ENCODE measurements at places on chromosomes 4 and X.

DNA sequence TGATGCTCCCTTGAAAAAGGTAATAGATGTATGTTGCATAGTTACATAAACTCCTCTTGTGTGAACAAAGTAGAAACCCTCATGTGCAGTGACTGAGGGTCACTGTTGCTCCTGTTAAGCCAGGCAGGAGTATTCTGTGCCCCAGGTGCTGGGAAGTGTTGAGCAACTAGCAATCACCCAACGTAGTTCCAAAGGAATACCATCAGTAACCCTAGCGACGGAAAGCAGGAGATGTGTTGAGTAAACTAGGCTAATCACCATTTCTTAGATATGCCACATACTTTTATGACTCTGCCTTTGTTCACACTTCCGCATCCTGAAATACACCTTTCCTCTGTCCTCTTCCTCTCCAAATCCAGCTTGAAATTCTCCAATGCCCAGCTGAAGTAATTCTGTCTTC, 50.9 kb upstream of the TAB3 start:
- no peak for DNase-seq

DNA sequence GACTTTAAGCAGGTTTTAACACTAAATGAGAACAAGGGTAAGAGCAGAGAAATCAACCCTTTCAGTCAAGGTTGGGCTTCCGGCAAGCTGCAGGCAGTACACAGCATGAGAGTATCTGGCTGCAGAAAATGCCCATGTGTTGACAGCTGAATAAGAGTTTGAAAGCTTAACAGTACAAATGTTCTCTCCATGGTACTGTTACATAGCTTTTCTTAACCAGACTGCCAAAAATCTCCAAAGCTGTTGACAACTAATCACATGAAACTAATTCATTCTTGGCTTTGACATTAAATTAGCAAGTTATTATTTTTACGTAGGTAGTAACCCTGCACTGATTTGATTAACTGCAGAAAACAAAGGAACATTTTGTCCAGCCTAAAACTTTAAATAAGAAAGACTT, 153.5 kb downstream of the SLC10A7 start:
- no peak for DNase-seq

DNA sequence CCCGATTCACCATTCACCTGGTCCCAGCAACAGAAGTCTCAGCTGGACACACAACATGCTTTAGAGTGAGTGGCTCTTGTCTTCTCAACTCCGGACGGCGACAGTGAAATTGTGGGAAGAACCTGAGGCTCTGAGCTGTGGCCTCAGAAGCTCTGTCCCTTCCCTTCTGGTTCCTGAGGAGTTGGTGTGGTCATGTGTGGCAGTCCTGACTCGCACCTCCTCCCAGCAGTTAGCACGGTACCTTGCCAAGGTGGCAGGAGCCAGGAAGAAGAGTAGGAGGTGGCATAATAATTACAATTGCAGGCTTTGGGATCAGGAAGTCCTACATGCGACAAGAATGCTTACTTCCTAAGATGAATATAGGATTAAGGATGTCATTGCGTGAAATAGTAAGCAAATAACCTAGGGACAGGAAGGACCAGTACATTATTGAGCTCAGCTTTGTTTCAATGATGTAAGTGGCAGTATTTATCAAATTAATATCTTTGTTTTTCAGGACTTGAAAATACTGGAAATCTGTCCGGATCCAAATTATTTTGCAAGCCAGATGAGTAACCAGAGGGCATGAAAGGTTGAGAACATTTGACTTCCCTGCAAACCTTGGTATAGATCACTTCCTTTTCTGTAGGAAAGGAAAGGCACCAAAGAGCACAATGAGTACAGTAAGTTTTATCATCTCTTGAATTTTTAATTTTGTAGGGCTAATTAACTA, 21.1 kb downstream of the RNF4 start:
- DNase-seq, result peak; percentile 42

DNA sequence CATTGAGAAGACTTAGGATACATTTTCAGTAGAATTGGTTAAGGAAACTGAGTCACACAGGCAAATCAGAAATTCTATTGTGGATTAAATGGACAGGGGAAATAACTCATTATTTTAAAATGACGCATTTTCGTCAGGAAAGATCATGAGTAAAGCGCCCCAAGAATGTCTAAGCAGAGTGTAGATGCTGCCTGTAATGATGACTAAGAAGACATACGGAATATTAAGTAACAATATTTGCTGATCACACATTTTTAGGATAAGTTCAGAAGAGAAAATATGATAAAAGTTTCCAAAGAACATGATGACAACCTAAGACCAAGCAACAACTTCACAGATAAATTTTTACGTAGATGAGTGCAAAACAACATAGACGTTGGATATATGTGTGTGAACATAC, 596.3 kb upstream of the TENM3 start:
- peak; percentile 87 for DNase-seq

DNA sequence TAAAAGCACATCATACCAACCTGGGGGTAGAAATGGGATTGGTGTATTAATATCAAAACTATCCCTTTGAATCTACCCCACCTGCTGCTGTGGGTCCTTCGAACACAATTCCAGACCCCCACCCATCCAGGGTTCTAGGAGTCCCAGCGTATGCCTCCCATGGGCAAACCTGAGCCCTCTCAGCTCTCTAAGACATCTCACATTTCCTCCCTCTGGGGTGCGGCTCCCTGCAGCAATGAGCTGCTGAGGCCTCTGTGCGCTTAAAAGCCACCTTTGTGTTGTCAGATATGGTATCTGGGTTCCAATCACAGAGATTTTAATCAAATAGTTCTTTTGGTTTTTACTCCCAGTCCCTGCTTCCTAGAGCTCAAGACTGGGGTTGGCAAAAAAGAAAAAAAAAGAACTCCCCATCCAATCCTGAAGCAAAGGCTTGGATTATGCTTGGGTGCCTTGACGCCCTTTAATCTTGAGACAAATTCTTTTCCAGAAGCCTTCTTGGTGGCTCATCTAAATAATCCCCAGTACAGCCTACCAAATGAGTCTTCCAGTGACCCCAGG, 37.5 kb upstream of the NOCT start:
- no peak for DNase-seq

DNA sequence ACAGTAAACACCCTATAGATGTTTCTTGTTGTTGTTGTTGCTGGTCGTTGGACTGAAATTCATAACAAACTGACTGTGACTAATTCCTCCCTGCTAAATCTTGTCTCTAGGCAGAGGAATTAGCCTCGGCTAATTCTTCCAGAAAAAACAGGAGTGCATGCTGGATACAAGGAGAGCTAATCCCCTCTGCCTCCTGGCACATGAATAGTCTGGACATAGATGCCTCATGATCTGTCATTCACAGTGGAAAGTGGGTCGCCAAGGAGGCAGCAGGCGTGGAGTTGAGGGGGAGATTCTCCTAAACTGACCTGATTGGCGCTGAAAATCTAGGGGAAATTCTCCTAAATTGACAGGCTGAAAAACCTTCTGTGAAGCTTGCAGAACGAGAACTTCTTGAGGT, 220.1 kb downstream of the DCTD start:
- DNase-seq, result no peak

DNA sequence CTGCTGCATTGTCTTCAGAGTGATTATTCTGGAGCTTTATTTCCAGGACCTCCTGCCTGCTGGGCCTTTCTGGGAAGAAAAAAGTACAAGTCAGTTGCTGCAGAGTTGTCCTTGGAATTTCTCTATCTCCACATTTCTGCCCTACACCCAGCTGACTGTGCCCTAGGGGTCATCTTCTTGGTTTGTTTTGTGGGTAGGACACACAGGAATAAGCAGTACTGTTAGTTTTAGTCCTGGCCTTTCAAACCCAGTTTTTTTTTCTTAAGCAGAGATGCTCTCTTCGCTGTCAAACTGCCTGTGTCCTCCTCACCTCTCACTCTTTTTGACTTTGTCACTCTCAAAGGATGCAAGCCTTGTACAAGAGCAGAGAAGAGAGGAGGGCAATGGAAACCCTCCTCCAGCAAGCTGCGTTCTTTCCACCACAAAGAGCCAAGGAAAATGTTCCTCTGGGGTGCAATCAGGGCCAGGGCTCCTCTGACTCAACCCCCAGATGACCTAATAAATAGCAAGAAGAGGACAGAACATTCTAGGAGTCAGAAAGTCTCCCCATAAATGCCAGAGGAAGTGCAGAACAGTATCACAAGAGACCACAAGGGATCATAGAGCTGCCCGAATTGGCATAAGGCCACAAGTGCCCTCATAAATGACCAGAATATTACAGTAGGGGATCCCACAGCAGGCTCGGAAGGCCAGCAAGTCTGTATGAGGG, 186.2 kb downstream of the RCHY1 start:
- no peak for DNase-seq

GRCh38 chr4:104330125-104330905, 164.4 kb downstream of the CXXC4 start:
- no peak for DNase-seq

GRCh38 chr4:120842031-120842430, 80.5 kb downstream of the PRDM5 start:
- DNase-seq, result peak; percentile 80

- no peak for DNase-seq
Observed at GRCh38 chr4:101074326-101074725, 273.0 kb downstream of the PPP3CA start.

- no peak for DNase-seq
Observed at GRCh38 chr4:40808926-40809457, 59.2 kb downstream of the NSUN7 start.

- DNase-seq, result peak; percentile 92
Observed at GRCh38 chr4:74531963-74532794, 87.2 kb downstream of the AREG start.

DNA sequence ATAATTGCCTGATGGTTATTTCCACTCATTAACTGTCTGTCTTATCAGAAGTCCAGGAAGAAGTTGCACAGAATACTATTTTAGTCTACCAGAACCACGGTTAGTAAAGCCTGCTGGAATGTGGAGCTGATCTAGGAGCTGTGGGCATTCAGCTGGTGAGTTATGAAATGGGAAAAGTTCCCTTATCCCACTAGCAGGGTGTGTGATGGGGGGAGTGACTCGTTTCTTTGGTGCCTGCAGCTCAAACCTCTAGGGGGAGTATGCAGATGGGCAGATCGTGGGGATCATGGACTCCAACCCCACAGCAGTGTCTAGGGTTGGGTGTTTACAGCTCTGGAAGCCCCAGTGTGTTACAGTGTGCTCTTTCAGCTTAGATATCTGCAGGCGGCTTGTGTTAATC, 305.7 kb upstream of the BOD1L1 start:
- peak; percentile 67 for DNase-seq

- DNase-seq, result no peak
Observed at GRCh38 chr4:78100060-78100459, 42.9 kb downstream of the FRAS1 start.

DNA sequence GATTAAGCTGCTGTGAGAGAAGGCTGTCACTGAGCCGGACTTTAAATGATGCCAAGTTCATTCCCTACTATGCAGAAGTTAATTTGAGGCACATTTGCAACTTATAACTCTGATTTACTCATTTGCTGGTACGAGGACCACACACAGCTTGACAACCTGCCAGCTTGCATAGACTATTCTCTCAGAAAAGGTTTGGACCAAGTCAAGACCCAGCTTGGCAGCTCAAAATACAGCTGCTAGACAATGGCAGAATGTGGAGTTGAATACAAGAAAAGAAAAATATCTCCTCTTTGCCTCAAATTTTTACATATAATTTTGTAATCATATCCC, 338.9 kb downstream of the DHX15 start:
- no peak for DNase-seq

DNA sequence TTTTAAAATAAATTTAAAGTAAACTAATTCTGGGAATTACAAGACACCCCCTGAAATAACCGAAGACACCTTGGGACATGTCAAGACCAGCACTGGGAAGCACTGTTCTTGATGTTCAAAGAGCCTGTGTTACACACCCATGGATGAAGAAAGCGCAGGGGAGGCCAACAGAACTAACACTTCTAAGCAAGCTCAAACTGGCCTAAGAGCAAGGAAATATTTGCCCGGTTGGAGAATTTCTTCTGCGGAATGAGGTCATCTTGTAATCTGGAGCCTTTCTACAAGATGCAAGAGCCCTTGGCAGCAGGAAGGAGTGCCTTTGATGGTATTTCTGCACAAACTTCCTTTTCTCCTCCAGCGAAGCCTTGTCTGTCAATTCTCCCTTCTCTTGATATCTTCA, 9.3 kb upstream of the EFHC2 start:
- DNase-seq, result no peak

GRCh38 chr4:89839558-89839957, 2.6 kb upstream of the SNCA start:
- DNase-seq, result no peak

DNA sequence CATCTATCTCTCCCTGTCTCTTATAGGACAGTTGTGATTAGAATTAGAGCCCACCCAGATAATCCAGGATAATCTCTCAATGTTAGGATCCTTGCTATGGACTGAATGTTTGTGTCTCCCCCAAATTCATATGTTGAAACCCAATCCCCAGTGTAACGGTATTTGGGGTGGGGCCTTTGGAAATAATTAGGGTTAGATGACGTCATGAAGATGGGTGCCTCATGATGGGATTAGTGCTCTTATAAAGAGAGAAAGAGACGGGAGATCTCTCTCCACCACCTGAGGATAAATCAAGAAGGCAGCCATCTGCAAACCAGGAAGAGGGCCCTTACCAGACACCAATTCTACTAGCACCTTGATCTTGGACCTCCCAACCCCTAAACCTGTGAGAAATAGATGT, 33.7 kb upstream of the SHISA3 start:
- no peak for DNase-seq

GRCh38 chrX:6169407-6169806, 59.3 kb downstream of the NLGN4X start:
- DNase-seq, result no peak

GRCh38 chrX:3166670-3167455, 125.6 kb downstream of the ARSF start:
- DNase-seq, result peak; percentile 11

All from iris pigment epithelial cell (primary cell).